ENCODE measurements at places on chromosomes 3 and 15.

GRCh38 chr3:143531101-143531500 is 317.2 kb downstream of the SLC9A9 start:
- no peak for DNase-seq

DNA sequence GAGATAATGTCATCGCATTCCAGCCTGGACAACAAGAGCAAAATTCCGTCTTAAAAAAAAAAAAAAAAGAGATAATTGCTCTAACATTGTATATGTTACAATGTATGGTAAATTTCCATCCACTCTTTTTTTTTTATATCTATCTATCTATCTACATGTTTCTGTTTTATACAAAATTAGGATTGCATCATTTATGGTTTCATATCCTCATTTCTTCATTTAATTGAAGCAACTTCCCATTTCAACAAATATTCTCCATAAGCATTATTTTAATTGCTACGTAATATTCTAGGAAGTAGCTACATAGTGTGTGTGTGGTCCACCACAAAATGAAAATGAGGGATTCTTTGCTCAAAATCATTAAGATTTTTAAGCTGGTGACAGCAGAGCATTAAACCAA is 18.4 kb downstream of the RBP1 start:
- no peak for DNase-seq

- no peak for DNase-seq
Measured at GRCh38 chr3:116020495-116020894, 397.2 kb downstream of the GAP43 start.

DNA sequence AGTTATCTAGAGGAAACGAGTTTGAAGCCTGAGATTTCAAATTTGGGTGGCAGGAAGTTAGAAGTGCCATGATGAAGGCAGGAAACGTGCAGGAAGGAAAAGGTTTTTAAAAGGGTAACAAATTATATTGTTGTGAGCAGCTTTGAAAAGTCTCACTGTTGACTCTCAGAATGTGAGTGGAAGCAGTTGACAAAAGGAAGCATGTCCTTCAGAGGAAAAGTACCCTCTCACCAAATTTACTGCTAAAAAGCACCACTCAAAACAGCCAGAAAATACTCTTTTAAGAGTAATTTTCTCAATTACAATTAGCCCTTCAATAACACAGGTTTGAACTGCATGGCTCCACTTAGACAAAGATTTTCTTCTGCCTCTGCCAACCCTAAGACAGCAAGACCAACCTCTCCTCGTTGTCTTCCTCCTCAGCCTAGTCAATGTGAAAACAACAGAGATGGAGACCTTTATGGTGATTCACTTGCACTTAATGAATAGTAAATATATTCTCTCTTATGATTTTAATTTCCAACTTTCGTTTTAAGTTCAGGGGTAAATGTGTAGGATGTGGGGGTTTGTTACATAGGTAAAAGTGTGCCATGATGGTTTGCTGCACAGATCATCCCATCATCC is 117.1 kb upstream of the LIPC start:
- DNase-seq, result no peak

- no peak for DNase-seq
Measured at GRCh38 chr3:12922881-12923431, 81.6 kb upstream of the RPL32 start.
